H9 (cell line): ENCODE measurements at places on chromosomes 7 and 10.

DNA sequence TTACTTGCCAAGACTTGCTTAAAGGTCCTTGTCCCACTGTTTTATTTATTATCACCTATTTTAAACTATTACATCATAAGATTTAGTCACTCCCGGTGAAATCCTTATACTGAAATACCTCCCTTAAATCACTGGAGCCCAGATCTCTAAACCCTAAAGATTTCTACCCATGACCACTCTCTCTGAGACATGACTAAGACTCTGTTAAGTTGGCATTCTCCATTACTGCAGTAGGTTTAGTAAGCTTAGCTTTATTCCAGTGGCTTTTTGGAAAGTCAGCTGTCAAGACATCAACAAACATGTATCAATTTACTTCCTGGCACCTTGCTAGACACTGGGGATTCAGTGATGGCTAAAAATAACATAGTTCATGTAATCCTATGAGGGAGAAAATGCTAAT, 874.2 kb downstream of the KCNMA1 start:
- no peak for DNase-seq

- peak; percentile 77 for DNase-seq
These were observed at the start of gene COBL for GRCh38 chr7:51316666-51317581. COBL (minus strand) TSS chr7:51316809; CDS start chr7:51316633, 176 bp downstream.

- DNase-seq = peak; percentile 14
These were observed 114.5 kb downstream of the PTPN20 start for GRCh38 chr10:47025540-47026300.

- DNase-seq = peak; percentile 3
These were observed 71.2 kb downstream of the GRID1 start for GRCh38 chr10:86295351-86295750.

DNA sequence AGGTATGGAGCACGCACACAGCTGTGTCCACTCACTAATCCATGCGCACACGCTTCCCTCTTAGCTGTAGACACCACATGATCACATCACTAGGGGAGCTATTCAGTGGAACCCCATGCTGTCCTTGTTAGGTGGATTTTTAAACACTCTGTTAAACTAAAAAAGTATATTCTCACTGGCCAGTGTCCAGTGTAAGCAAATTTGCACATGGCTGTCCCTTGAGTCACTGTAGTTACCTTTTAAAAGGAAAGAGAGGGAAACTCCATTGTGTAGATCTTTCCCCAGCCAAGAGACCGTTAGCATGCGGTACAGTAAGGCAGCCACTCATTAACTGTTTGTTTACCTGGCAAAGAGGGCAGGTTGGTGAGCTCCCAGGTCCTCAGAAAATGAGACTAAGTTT, 81.6 kb upstream of the INSYN2A start:
- DNase-seq = no peak

DNA sequence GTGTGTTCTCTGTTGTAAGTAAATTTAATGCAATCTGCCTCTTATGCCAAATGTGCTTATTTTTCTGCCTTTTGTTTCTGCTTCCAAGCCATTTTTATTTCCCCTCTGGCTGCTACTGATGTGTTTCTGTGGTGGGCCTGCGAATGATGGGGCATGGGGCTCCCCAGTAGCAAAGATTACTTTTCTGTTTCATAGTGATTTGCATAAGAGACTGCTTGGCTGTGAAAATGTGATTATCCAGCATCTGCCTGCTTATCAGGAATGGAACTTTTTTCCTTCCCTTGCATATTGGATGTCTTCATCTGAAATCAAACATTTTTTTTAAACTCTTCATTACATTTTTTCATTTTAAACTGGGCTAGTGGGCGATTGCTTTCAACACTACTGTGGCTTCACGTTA, 57.7 kb upstream of the BTBD16 start:
- DNase-seq = no peak

- no peak for DNase-seq
These were observed 151.3 kb upstream of the FZD1 start for GRCh38 chr7:91112902-91113341.

DNA sequence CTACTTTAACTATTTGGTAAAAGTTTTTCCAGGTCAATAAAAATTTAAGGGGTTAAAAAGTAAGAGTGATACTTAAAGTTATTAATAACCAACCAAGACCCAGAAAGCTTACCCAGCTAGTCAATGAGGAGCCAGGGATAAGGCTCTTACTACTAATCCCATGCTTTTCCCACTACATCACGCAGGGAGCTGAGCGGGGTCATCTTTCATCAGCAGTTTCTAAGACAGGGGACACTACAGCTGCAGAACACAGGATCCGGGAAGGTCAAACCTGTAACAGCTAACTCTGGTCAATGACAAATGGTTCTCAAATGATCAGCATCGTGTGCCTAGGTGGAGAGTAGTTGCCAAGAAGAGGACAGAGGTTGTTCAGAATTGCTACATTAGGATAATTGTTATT, 65.1 kb downstream of the RSU1 start:
- DNase-seq = no peak

DNA sequence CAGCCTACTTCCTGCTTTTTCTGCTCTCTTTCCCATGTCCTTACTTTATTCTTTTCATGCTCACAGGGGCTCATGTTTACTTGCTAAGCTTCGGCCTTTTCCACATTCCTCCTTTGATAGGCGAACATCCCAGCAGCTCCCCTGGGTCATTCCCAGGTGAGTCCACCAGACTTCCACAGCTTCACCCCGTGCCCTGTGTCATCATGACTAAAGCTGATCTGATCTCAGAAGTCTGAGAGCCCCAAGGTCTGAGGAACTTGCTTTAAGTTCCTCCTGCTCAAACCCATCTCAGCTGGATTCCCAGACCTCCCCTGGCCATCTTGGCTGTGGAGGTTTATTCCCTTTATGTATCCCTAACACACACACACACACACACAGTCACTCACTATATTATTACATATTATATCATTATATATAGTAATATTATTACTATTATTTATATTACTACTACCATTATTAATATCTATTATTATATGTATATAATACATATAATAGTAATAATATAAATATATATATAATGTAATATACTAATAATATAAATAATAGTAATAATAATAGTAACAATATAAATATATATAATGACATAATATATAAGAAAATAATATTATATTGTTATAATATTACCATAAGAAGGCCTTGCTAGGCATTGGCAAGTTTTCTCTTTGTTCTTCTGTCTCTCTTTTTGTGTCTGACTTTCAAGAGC, 295.9 kb downstream of the PTEN start:
- DNase-seq = no peak

GRCh38 chr10:1659221-1659791, 78.0 kb downstream of the ADARB2 start:
- DNase-seq = no peak

DNA sequence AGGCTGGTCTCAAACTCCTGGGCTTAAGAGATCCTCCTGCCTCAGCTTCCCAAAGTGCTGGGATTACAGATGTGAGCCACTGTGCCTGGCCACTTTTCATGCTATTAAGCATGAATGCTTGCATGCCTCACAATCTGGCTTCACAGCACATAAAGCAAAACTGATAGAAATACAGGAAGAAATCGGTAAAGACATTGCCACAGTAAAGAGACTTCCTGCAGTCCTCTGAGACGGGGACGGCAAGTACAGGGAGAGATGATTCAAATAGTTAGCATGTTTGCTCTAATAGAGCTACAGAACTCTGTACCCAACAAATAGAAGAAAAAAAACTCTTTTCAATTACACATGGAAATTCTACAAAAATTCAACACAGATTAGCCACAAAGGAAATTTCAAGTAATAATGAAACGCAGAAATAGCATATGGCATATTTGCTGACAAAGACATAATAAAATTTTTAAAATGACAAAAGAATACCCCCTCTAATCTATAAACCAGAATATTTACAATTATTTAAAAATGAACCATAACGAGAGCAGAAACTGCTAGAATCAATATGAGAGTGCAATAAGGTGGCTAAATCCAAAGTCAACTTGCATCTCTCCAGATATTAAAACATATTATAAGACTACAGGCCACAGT, 32.3 kb downstream of the CARD11 start:
- DNase-seq = no peak

GRCh38 chr7:158959021-158959717, 102.8 kb downstream of the DYNC2I1 start:
- DNase-seq = no peak

GRCh38 chr10:132671228-132672154, 114.5 kb downstream of the NKX6-2 start:
- peak; percentile 37 for DNase-seq
